Fibroblast of skin of abdomen (primary cell): ENCODE measurements at places on chromosomes 6 and 20.

DNA sequence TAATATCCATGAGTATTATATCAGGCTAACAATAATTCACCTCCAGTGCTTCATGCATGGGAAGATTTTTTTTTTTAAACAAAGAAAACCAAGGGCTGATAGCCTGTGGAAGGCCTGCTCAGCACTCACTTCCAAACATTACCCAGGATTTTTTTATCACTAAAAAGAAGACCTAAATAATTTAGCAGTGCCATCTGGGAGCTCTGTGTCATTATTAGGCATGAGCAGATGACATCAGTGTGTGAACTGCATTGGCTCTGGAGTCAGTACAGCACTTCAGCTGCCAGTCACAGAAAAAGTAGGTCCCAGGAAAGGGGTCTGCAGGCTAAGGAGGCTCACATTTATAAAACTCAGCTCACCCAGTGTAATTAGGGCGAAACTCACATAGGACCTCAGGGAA is 94.8 kb downstream of the COL21A1 start:
- DNase-seq, result no peak

DNA sequence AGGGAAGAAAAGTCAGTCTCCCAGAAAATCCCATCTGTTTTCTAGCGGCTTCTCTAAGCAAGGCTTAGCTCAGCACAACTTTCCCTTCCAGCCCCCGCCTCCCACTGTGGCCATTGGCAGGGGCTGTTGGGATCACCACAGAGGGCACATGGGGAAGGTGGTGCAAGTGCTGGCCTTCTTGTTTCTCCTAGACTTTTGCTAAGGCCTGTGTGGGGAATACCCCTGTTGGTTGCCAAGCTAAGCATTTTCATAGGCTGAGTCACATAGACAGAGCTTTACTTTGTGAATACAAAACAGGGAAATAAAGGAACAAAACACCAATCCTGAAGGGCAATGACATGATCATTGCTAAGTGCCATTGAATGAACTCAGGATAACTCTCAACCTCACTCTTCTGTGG is 32.4 kb upstream of the TIAM2 start:
- peak; percentile 72 for DNase-seq

GRCh38 chr20:50534567-50534966 is 24.4 kb downstream of the PTPN1 start:
- peak; percentile 76 for DNase-seq

GRCh38 chr6:13351271-13351670 is 22.9 kb upstream of the TBC1D7 start:
- no peak for DNase-seq

DNA sequence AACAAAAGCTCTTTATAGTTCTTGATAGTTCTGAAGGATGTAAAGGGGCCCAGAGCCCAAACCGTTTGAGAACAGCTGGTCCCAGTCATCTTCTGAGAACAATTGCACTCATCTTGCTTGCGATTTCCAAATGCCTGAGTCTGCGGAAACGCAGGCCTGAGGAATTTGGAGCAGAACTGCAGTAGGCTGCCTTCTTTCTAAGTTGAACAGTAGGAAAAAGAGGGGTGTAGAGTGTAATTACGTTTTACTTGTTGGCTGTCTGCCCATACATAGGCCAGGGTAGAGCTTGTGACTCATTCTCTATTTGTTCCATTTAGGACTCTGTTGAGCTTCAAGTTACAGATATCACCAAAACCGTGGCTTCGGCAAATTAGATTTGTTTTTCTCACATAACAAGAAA is 42.0 kb upstream of the KIF16B start:
- DNase-seq, result peak; percentile 89

DNA sequence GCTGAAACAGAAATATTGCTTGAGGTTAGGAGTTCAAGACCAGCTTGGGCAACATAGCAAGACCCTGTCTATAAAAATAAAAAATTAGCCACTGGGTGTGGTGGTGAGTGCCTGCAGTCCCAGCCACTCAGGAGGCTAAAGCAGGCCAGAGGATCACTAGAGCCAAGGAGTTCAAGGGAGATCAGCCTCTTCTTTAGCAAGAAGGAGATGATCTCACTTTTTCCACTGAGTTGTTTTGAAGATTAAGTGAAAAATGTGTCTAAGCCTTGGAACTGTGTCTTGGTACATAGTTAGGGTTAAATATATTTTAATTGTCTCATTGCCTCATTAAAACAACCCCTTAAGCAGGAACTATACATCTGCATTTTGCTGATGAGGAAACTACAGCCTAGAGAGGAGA is 279.0 kb upstream of the ZFP64 start:
- no peak for DNase-seq

- no peak for DNase-seq
Observed at GRCh38 chr6:27441001-27441400, 31.9 kb downstream of the ZNF184 start.

- no peak for DNase-seq
Observed at GRCh38 chr6:100685747-100686146, 195.4 kb downstream of the ASCC3 start.

DNA sequence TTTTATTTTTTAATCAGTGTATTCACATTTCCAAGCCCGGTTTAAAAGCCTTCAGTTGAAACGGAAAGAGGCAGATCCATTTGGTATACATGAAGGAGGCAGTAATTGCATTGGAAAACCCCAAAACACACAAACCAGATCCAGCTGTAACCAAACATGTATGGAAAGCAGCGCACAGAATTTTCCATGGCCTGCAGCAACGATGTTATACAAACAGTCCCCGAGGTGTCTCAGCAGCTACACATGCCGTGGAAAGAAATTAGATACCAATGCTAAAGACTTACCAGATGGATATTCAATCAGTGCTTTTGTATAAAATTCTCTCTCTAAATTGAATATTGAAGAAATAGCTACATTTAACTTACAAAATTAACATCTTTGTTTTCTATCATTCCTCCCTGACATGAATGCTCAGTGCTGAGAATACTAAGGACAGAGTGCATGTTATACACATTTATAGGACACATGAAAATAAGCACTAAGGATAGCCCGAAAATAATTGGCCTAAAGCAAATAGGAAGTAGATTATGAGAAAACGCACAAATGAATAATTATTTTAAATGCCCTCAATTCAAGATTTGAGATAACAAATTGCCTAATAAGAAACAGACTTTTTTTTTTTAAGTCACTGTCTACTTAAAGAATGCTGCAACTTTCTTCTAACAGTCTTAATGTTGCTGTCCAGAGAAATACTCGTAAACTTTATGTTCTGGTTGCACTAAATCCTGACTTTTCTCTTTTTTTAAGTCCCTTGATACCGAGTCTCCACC is 713.1 kb downstream of the HDGFL1 start:
- DNase-seq, result peak; percentile 8

GRCh38 chr20:63744574-63745423 is 5.2 kb downstream of the SLC2A4RG start:
- DNase-seq, result no peak

GRCh38 chr6:82617648-82618047 is 254.0 kb downstream of the TPBG start:
- DNase-seq, result no peak

- DNase-seq, result no peak
Observed at GRCh38 chr6:115882771-115883170, 177.9 kb downstream of the FRK start.

DNA sequence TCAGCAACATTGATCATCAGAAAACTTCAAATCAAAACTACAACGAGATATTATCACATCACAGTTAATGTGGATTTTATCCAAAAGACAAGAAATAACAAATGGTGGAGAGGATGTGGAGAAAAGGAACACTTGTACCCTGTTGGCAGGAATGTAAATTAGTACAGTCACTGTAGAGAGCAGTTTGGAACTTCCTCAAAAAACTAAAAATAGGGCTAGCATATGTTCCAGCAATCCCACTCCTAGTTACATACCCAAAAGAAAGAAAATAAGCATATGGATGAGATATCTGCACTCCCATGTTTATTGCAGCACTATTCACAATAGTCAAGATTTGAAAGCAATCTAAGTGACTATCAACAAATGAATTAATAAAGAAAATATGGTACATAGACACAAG is 887.7 kb upstream of the MAN1A1 start:
- no peak for DNase-seq
